IMR-90 (cell line): ENCODE measurements at places on chromosomes 3 and 15. TPM values are rescaled to one million over a fixed set of nuclear protein-coding genes. Genes with fewer than 3 reads are reported as not detected.

RAP2B gene
- 12.4 and 18.1 TPM in 2 replicates for total RNA-seq

GOLGA8R gene
- total RNA-seq, result 0.72 and 1.1 TPM in 2 replicates

- no peak for DNase-seq
These were observed 34.3 kb downstream of the GOLGA6L10 start for GRCh38 chr15:82314769-82315518.

DNA sequence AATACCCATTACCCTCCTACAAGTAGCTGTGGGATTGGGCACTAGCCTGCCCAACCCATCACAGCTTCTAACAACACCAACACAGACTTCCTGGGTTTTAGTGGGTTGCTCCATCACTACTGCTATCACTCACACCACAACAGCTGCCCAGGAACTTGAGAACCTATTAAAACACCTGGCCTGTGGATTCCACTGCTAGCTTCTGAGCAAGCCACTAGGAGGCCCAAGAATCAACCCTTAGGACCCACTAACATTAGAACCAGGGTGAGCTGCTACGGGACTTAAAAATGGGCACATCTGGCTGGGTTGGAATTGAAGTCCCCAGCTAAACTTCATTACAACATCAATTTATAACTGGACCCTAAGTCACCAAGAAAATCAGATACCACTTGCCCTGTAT is 113.2 kb upstream of the TP63 start:
- no peak for DNase-seq

- DNase-seq, result no peak
These were observed 58.8 kb downstream of the MCF2L2 start for GRCh38 chr3:183369627-183370026.

- peak; percentile 66 for DNase-seq
These were observed 8.4 kb downstream of the MYO1E start for GRCh38 chr15:59364248-59364647.

DNA sequence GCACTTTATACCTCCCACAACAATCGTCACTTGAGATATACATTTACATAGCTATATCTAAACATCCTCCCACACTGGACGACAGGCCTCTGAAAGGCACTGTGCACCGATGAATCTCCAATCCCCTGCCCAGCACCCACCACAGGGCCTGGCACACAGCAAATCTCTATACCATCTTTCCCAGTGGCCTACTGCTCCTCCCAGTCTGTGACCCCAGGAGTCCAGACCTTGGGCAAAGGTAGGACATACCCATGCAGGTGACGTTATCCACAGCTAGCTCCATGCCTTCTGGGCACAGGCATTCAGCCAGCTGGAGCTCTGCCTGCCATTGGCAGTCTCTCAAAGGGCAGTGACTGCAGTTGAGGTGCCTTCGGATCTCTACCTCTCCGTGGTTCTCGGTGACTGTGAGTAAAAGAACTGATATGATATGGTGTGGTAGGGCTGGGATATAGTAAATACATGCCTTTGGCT is 5.8 kb downstream of the LTK start:
- no peak for DNase-seq

DNA sequence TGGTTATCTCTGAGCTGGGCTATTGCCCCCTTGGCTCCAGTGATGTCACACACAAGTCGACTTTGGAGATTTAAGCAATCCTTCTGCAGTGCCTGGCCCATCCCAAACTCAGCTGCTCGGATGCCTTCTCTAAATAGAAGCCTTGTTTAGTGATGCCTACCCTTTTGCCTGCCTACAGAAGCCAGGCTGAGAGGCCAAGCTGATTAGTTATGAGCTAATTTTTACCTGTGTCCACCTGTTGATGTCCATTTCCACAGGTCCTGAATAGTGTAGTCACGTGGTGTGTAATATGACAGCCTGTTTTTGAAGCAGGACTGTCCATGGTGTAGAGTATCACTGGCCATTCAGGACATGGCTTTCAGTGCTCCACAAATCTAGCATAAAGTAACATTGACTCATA is 45.5 kb downstream of the SSUH2 start:
- no peak for DNase-seq

DNA sequence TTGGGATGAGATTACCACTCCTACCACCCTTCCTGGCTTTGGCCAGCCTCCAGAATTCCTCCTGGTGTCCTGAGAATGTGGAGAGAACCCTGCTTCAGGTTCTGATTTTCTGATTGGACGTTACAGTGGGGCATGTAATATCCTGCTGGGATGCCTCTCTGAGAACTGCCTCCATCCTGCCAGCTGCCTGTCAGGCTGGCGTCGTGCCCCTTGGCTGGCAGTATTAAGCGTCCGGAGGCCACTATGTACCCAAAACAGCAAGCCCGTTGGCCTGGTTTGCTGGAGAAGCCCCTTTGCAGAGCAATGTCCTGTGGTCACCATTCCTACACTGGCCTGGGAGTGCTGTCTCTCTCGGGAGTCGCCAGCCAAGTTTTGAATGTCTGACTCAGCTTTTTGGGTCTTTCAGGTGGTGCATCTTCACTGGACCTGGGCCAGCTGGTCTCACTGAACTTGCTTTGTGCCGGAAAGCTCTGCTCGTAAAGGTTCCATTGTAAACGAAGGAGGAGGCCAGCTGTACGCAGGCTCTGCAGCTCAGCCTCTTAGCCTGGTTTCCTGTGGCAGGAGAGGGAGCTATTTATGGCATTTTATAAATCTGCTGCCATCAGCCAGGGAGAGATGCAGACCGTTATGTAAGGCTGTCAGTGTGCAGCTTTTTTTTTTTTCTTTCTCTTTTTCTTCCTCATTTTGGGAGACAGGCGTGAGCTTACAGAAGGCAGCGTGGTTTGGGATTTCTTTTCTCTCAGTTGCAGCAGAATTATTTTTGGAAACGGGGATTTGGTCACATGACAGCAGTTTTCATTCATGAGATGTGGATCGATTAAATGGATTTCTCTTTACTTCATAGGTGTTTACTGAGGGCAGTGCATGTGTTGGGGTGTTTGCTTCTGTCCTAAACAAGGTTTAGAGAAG is 19.0 kb upstream of the TRAK1 start:
- DNase-seq, result peak; percentile 75

DNA sequence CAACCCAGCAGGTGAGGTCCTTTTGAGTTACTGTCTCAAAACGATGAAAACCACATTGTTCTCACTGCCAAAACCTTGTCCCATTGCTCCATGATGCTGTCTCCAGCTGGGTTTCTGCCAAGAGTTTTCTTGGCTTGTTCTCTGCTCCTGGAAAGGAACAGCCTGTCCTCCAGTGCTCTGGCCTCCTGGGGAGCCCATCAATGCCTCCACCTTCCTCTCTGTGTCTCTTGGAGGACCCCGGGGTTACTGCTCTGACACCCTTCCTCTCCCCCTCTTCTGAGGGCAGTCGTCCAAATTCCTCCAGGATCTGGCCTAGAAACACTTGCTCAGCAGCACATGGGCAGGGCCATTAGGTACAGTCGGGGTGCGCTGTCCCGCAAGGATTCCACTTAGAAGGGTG is 63.9 kb upstream of the RGMA start:
- no peak for DNase-seq
